ENCODE measurements at places on chromosomes 7 and 10.

GRCh38 chr10:86291616-86292340, 74.8 kb downstream of the GRID1 start:
- DNase-seq, result no peak

DNA sequence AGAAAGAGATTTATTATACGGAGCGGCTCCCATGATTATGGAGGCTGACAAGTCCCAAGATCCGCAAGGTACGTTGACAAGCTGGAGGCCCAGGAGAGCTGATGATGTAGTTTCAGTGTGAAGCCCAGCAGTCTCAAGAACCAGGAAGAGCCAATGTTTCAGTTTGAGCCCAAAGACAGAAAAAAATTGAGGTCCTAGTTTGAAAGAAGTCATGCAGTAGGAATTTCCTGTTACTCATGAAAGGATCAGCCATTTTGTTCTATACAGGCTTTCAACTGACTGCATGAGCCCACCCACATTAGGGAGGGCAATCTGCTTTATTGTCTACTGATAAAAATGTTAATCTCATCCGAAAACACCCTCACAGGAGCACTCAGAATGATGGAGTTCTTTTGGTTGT, 51.5 kb downstream of the CCDC71L start:
- no peak for DNase-seq

GRCh38 chr7:127290801-127291361, 38.1 kb upstream of the GRM8 start:
- no peak for DNase-seq

DNA sequence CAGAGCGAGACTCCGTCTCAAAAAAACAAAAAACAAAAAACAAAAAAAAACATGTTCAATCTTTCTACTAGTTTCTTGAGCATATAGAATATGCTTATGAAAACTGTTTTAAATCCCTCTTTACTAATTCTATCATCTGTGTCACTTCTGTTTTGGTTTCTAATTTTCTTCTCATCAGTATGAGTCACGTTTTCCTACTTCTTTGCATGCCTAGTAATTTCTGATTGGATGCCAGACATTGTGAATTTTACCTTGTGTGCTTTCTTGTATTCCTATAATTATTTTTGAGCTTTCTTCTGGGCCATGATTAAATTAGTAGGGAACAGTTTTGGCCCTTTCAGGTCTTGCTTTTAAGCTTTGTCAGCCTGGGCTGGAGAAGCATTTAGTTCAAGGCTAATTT, 9.9 kb downstream of the MICU1 start:
- DNase-seq, result no peak

DNA sequence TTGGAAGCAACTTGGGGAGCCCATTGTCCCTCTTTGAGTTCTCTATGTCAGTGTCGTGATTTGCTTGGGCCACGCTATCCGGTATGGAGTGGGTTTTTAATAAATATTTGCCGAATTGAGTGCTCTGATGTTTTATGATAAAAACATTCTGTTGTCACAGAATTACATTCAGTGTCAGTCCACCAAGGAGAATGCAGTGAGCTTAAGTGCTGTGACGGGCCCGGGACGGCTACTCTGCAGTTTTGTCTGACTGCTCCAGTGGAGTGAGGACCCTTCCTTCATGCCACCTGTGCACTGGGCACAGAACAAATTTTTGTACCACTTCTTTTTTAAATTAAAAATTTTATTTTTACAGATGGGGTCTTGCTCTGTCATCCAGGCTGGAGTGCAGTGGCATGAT, 76.0 kb downstream of the CARD11 start:
- DNase-seq, result no peak

DNA sequence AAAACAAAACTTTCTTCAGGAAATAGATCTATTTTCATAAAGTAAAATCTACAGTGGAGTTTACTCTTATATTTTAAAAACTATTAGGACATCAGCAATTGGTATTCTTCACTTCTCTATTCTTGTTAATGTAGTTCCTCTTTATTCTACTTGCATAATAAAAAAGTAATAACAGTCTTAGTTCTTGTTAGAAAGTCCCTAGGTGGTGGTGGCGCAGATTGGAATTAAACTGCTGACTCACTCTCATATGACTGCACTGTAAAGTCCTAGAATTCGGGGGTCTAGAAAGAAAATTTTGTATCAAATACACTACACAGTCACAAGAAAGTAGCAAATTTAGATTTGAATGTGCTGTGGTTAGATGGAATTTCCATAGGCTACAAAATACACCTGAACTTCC, 44.6 kb upstream of the TES start:
- no peak for DNase-seq

- no peak for DNase-seq
Observed at GRCh38 chr7:4240520-4241303, 441.4 kb upstream of the FOXK1 start.

DNA sequence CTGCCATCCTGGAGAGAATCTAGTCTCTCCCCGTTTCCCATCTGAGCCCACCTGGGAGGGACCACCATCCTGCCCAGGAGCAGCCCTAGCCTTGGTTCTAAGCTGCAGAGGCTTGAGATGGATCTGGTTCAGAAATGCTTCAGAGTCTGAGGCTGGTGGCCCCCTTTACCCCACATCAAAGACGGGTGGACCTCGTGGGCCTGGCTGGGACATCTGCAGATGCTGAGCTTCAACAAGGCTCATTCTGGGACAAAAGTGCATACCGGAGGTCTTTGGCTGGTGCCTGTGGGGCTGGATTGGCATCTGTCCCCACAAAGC, 4.9 kb upstream of the IRF5 start:
- DNase-seq, result no peak

DNA sequence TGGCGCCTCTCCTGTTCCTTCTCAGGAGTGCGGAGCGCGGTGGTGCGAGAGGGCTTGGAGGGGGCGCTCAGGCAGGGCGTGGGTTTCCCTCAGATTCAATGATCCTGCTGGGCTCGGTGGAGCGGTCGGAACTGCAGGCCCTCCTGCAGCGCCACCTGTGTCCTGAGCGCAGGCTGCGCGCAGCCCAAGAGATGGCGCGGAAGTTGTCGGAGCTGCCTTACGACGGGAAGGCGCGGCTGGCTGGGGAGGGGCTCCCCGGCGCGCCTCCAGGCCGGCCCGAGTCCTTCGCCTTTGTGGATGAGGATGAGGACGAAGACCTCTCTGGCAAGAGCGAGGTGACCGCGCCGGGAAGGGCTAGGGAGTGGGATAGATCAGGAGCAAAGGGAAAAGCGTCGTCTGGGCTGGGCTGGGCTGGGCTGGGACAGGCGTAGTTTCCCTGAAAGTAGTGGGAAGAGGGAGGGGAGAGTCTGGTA, 17.0 kb downstream of the FAM131B start:
- DNase-seq, result peak; percentile 60

GRCh38 chr10:93680412-93681047, 21.9 kb downstream of the FRA10AC1 start:
- DNase-seq, result no peak

GRCh38 chr10:88159127-88159829, 295.9 kb downstream of the PTEN start:
- DNase-seq, result no peak

DNA sequence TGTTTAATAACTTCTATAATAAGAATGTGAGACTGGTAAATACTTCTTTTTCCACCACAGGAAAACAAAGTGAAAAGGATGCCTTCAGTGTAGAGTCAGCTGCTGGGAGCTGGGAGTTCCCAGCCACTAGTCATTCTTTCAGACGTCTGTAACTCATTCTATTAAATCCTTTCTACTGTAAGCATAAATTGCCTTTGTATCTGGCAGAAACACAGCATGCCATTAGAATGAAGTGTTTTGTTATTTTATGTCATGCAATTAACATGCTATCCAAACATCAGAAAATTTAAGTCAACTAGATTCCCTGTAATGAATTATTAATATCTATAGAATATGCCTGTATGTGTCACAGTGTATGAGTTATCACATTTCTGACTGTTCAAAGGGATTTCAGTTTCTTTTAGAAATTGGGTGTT, 14.3 kb downstream of the BPGM start:
- no peak for DNase-seq

GRCh38 chr10:72094574-72094973, 6.2 kb upstream of the SPOCK2 start:
- no peak for DNase-seq

GRCh38 chr7:16051561-16052255, 365.2 kb upstream of the MEOX2 start:
- DNase-seq, result no peak

DNA sequence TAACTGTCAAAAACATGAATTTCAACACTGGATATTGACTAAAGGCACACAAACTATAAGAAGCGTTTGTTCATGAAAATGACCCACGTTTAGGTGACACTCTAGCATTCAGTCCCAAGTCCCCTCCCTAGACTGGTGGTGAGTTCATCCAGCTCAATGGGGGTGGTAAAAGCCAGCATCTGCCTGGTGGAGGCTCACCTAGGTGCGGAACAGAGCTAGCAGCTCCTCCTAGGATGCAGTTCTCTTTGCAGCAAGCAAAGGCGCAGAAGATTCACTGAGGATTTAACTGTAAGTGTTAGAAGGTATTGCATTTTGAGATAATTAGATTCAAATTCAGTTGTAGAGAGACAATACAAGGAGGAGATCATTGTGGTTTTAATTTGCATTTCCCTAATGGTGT, 87.6 kb downstream of the VSTM2A start:
- DNase-seq, result no peak

- DNase-seq, result no peak
Observed at GRCh38 chr7:70743531-70744325, 388.2 kb upstream of the GALNT17 start.

DNA sequence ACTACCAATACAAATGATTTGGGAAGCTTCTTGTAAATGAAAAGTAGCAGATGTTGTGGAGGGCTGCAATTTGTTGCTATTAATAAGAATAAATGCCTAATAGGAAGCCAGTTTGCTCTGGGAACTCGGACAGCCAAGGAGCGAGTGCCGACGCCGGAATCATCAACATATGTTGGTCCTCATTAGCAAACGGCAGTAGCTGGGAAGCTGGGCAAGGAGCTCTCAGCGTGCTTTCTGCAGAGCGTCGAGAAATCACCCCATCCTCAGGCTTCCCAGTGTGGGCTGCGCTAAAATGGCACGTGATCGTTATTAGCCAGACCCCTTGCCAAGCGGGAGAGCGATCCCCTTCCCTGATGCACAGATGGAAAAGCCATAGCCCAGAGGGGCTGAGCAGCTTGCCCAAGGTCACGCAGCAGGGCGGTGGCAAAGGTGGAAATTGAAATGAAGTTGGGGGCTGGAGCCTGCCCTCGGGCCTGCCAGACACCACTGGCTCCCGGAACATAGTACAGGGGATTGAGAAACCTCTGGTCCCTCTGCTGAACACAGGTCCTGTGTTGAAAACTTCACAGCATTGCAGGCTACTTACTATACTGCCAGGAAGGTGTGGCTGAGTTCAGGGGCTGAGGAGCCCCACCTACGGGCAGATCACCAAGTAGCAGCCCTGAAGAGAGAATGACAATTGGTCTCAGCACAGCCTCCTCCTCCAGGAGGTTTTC, 326.9 kb downstream of the PLXNA4 start:
- peak; percentile 40 for DNase-seq

DNA sequence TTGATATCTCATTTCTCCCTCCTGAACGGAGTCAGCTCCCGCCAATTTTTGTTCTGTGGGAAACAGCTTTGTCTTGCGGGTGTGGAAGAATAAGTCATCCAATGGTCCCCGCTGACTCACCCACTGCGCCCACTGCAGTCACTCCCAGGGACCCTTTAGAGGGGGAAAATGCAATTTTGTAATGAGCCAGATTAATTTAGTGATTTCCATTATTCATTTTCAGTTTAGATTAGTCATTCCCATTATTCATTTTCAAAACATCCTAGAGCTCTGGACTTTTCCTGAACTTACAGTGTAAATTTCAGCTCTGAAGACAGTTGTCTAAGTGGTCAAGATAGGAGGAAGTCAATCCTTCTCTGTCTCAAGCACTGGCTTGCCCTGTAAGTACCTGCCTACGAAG, 154.9 kb upstream of the TMEM72 start:
- no peak for DNase-seq

DNA sequence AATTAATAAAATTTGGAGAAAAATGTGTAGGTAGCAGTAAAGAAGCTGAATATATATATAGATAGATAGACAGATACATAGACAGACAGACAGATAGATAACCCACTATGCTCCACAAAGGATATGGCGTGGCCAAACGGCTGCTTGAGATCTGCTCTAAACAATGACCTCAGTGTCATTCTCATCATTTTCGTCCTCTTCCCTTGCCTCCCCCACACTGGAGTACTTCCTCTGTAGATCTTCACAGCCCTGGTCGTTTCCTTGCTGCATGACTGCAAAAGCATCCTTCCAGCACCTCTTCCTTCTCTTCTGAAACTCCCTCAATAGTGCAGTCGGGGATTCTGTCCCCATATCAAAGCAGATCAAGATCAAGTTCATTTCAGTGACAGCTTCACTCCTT, 35.6 kb upstream of the ATP6V0A4 start:
- DNase-seq, result no peak

- no peak for DNase-seq
Observed at GRCh38 chr7:88306590-88307048, at the start of gene STEAP4. Gene STEAP4 (minus strand): TSS chr7:88306894. CDS start chr7:88284269, 22,625 bp downstream.

DNA sequence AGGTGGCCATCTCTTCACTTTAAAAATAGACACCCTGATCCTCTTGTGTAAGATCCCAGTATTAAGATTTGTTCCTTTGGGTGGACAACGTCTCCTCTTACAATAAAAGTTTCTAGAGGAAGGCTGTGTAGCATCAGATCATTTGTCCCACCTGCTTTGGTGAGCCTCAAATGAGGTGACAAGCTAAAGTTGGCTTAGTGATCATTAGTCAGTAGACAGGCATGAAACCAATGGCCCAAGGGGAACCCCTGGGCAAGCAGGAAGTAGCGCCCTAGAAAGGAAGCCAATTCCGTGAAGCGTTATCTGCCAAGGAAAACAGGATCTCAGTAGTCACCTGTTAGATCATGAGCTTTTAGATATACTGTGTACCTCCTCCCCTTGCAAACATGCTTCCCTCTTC, 66.8 kb downstream of the PCGF5 start:
- DNase-seq, result no peak

DNA sequence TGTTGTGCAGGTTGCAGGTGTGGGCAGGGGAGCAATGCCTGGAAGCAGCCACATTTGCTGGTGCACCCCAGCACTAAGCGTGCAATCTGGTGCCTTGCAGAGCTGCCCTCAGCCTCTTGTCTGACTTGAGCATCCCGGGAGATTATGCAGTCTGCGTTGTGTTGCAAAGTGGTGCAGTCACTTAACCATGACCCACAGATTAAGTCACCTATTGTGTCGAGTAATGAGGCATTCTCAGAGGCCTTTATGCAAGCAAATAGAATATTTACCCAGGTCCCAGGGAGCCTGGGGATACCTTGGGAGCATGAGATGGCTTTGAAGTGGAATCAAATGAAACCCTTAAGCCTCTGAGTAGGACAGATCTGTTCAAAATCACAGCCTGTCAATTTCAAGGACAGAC, 529.0 kb downstream of the TYW1 start:
- DNase-seq, result no peak

GRCh38 chr7:80581486-80582260, 56.8 kb upstream of the CD36 start:
- no peak for DNase-seq
